ENCODE measurements at places on chromosomes 6 and 20.

DNA sequence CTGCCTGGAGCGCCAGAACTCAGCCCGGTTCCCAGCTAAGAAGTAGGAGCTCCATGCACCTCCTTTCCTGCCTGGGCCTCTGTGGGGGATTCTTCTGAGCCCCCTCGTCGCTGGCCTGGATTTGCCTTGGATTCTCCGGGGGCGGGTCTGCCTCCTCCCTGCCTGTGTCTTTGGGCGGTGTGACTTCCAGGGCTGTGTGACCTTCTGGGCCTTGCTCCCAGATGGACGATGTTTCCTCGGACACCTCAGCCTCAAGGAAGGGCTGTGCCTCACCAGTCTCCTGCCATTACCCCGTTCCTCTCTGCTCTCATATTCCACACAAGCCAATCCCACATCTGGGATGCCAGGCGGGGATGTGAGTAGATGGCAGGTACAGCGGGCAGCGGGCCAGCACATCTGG lies 76.8 kb downstream of the ERMARD start:
- no peak for DNase-seq

DNA sequence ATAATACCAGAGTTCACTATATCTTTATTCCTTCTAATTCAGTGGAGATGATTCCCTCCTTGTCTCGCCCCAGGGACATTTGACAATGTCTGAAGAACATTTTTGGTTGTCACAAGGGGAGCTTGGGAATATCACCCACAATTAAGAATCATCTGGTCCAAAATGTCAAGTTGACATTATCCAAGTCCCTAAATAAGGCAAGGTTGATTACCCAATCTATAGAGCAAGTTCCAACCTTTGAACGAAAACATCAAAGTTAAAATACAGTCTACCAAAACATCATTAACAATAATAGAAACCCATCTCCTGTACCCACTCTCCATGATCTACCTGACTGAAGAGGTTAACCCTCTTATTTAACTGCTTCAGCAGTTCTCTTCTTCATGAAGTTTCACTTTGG lies 15.6 kb downstream of the DEK start:
- DNase-seq, result no peak

GRCh38 chr20:48824830-48825565 lies 2.8 kb downstream of the PREX1 start:
- no peak for DNase-seq

GRCh38 chr6:122962000-122962624 lies 33.9 kb upstream of the CLVS2 start:
- DNase-seq, result no peak

DNA sequence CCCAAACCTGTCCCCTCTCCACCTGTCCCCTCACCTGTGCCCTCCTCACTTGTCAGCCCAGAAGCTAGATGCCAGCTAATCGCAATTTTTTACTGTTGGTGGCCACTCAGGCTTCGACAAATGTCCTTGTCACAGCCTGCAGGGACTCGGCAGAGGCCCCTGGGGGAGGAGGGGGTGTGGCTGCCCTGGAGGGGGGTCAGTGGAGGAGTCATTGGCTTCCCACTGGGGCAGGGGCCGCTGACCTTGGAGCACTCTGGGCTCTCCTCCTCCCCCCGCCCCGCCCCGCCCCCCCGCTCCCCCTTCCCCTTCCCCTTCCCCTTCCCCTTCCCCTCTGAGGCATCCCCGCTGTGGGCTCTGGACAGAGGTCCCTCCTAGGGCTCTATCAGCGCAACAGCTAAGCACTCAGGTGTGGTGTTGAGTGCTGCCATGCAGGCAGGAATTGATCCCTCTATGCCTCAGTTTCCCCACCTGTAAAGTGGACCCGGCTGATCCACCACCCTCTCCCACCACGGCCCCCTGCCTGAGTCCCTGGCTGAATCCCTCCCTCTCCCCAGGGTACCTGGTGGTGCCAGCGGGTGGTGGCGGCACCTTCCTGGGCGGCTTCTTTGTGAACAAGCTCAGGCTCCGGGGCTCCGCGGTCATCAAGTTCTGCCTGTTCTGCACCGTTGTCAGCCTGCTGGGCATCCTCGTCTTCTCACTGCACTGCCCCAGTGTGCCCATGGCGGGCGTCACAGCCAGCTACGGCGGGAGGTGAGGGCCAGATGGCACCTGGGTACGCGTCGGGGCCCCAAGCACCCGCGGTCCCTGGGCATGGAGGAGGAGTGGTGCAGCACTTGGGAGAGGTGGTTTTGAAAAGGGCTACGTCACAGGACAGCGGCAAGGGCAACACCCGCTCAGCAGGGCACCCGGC lies 23.8 kb downstream of the SLCO4A1 start:
- no peak for DNase-seq

GRCh38 chr6:36660771-36661471 lies 17.6 kb upstream of the CDKN1A start:
- no peak for DNase-seq

DNA sequence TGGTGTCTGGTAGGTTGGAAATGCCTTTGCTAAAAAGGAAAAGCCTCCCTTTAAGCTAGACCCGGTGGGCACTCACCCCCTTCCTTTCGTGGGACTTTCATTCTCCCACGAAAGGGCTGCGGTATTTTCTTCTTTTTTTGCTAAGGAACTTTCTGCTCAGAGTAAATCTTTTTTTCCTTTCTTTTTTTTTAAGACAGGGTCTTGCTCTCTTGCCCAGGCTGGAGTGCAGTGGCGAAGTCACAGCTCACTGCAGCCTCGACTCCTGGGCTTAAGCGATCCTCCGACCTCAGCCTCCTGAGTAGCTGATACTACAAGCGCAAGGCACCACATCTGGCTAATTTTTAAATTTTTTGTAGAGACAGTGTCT lies 4.0 kb downstream of the TP53TG5 start:
- DNase-seq, result no peak

DNA sequence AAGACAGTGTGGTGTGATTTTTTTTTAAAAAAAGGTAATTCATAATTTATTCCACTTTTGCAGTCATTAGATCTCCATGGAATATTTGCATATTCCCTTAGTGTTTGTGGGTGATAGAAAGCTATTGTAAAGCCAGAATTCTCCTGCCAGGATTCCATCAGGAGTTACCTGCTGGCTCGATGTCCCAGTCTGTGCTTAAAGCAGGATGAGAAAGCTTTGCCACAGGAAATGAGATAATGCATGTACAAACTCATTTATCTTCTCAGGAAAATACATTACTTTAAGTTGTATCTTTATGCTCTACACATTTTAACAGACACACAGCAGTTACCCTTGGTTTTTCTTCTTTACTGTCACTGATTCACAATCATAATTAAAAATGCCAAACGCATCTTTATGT lies 553.0 kb downstream of the CD109 start:
- no peak for DNase-seq

GRCh38 chr6:54217018-54217417 lies 91.2 kb upstream of the TINAG start:
- DNase-seq, result no peak
